Astrocyte of the spinal cord (primary cell): ENCODE measurements at places on chromosomes 13 and 19.

- DNase-seq, result no peak
Measured at GRCh38 chr13:48641404-48641803, 12.3 kb upstream of the CYSLTR2 start.

DNA sequence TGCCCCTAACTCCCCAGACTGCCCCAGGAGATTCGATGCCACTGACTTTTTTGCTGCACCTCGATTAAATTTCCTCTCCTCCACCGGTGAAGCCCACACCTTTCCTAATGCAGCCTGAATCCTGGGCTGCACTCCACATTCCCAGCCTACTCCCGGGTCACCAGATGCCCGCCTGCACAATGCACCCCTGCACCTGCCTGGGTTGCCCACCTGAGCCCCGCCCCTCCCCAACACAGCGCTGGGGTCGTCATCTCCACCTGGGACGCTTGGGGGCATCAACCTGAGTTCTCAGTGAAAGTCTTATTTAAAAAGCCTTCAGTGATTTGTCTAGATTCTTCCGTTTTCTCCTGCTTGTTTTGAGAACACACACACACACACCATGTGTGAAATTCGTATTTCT lies 24.5 kb upstream of the DPP9 start:
- DNase-seq, result no peak

DNA sequence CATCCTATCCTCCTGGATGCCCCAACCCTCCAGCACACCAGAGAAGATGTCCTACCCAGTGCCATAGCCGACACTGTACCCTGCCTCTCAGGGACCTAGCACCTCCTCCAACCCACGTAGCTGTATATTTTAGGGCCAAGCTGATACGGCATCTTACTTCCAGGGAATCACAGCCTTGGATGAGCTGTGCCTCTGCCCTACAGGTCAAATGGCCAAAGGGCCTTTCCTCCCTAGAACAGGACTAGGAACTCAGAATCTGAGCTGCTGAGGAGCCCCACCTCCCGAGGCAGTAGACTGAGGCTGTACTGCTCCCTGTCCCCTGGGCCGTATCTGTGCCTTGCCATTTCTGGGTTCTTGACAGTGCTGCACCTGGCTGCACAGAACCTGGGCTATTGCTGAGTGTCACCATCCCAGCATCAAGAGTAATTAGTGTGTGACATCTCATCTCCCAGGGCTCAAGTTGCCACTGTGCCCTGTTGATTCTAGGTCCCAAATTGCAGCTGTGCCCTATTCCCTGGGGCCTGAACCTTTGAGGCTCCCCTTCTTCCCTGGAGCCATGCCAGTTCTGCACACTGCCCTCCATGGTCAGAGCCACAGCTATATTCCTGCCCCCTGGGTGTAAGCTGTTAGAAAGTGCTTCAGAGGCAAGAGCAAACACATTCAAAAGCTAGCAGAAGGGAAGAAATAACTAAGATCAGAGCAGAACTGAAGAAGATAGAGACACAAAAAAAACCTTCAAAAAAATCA lies 41.0 kb downstream of the VWA8 start:
- no peak for DNase-seq

DNA sequence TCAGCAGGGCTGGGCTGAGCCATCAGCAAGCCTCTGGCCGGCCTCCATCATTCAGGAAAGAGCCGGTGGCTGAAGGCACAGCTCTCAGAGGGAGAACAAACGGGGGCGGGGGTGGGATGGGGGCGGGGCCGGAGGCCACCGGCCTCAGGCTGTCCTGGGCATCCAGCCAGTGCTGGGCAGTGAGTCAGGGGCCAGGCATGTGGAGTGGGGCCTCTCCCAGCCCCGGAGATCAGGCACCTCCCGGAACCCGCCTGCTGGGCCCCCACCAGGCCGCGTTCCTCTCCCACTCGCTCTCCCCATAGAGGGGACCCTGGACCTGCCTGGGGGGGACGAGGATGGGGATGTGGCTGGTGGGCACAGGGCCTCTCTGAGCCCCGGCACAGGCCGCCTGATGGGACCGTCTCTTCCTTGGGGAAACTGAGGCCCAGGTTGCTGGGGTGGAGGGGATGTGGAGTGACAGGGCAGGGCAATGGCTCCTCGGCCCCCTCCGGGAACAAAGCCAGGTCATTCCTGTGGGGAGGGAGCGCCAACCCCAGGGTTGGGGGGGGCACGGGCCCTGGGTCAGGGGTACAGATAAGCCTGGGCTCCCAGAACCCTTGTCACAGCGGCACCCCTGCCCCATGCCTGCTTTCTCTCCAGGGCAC lies 12.9 kb downstream of the SPC24 start:
- DNase-seq, result peak; percentile 96

- DNase-seq, result no peak
Measured at GRCh38 chr13:40672765-40673397, 6.4 kb upstream of the FOXO1 start.

DNA sequence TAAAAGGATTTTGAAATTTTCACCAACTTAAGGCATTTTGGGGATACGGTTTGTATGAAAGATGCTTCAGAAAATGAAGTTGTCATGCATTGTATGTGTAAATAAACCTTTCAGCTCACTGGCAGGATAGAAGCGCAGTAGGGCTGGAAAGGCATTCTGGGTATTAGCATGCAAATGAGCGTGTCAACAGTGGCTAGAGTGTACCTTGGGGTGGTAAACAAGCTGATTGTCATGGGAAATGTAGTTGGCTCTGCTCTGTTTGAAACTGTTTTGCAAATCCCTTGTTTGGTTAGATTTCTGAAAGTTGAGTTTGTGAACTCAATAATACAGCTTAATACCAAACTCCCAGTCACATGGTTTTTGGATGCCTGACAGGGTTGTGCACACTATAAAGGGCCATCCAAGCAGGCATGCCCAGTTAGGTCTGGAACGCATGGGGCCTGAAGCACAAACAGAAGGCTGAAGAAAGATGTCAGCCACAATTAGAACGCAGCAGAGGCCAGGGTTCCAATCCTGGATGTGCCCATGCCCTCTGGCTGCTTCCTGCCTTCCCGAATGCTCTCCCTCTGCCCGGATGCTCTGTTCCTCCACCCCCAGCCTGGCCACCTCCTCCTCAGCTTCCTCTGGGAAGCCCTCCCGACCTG lies 14.6 kb downstream of the GSX1 start:
- DNase-seq, result no peak

GRCh38 chr13:78586706-78587105 lies 16.6 kb downstream of the POU4F1 start:
- no peak for DNase-seq

- no peak for DNase-seq
Measured at GRCh38 chr13:53200498-53201453, 172.2 kb downstream of the OLFM4 start.

DNA sequence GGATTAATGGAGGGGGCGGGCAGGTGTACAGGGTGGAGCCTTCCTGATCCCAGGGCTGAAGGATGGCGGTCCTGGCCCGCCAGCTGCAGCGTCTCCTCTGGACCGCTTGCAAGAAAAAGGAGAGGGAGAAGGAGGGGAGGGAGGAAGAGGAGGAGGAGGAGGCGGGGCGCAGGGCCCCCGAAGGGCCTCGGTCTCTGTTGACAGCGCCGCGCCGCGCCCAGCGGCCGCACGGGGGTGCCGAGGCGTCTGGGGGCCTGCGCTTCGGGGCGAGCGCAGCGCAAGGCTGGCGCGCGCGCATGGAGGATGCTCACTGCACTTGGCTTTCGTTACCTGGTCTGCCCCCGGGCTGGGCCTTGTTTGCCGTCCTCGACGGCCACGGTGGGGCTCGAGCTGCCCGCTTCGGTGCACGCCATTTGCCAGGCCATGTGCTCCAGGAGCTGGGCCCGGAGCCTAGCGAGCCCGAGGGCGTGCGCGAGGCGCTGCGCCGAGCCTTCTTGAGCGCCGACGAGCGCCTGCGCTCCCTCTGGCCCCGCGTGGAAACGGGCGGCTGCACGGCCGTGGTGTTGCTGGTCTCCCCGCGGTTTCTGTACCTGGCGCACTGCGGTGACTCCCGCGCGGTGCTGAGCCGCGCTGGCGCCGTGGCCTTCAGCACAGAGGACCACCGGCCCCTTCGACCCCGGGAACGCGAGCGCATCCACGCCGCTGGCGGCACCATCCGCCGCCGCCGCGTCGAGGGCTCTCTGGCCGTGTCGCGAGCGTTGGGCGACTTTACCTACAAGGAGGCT lies at the start of gene PPM1N:
Gene PPM1N, plus strand, starts transcription at position 33 of the 785 bp plus-strand sequence. Its CDS starts 30 bp downstream, at position 63.
- no peak for DNase-seq

DNA sequence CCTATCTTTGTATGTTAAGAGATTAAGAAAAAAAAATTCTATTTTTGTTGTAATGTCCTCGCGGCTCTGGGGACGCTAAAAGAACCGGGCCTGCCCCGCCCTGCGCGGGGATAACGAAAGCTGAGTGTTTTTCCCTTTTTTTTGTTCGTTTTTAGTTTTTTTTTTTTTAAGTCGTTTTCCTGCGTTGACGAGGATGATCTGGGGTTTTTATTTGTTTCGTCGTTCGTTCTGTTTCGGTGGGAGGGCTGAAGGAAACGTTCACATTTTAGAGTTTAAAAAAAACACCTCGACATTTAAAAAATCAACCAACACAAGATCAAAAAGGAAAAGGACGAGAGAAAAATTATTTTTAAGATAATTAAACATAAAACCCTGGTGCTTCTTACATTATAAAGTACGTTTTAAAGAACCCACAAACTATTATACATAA lies 5.6 kb downstream of the LYL1 start:
- DNase-seq, result no peak

DNA sequence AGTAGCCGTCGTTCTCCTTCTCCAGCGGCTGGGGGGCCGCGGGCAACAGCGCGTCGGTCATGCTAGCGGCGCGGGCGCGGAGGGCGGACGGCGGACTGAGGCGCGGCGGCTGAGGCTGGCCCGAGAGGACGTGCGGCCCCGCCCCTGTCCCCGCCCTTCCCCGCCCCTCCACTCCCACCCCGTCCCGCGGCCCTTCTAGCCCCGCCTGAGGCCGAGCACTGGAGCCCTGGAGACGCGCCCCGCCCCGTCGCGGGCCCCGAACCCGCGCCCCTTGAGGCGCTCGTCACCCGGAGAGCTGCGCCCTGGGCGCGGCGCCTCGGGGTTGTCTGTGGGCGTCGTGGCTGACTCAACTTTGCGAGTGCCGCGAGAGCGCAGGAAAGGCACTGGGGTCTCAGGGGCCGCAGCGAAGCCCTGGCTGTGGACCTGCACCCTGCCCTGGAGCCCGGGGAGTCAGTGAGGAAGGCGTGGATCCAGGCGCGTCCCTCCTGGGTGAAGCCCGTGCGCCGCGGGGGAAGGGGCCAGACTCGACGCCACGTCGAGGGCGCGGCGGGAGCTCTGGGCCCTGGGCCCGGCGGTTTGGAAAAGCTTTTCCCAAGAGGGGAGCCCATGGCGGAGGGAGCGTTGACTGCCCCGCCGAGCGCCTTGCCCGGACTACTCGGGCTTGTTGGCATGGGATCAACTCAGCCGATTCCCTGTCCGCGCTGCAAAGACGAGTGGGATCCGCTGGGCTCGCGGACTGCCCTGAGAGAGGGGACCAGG lies at the start of gene RHPN2:
Gene RHPN2, minus strand, starts transcription at position 97 of the 759 bp plus-strand sequence. Its CDS starts 36 bp downstream, at position 61.
- DNase-seq, result peak; percentile 65

- DNase-seq, result no peak
Measured at GRCh38 chr19:42201489-42202289, 15.8 kb downstream of the DEDD2 start.

- peak; percentile 35 for DNase-seq
Measured at GRCh38 chr13:101627556-101627943, 175.1 kb downstream of the ITGBL1 start.

- DNase-seq, result no peak
Measured at GRCh38 chr19:36986601-36987000, 70.5 kb downstream of the ZNF568 start.

DNA sequence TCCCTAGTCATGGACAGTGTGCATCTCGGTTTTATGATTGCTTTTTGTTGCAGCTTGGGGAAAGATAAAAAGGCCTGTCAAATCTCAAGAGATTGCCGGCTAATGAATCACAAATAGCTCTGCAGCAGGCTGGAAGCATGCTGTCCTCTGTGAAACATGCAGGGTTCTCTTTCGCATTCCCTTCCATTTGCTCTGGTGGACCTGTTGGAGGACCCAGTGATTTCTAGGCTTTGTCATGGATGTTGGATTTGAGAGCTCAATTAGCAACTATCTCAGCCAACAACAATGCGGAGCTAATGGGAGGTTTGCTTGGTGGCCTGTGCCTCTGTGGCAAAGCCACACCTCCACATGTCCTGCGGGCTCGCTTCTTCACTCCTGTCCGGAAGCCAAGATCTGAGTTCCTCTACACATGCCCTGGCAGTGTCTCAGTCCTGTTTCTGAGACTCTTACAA lies 418.1 kb upstream of the ARGLU1 start:
- DNase-seq, result no peak

- peak; percentile 26 for DNase-seq
Measured at GRCh38 chr13:30364876-30365275, 57.4 kb upstream of the UBE2L5 start.

DNA sequence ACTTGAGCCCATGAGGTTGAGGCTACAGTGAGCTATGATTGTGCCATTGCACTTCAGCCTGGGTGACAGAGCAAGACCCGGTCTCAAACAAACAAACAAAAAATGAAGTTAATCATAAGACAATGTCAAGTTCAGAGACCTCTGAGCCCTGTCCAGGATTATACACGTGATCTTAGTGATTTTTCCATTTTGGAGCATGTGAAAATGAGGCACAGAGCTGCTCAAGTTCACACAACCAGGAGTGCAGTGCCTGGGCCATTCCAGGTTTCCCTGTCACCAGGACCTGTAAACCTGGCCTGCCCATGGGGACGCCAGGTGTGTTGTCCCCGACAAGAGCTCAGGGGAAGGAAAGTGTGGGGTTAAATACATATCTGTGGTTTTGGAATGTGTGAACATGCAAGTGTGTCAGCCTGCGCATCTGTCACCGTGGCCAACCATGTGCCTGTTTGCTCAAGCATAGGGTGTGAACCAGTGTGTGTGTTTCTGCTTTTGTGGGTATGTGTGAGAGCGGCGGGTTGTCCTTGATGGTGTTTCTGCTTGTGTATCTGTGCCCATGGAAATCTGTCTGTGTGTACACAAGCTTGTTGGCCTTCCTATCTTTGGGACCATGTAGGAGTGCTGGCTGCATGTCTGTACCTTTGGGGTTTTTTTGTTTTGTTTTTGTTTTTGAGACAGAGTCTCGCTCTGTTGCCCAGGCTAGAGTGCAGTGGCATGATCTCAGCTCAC lies 1.5 kb upstream of the FXYD1 start:
- DNase-seq, result no peak

DNA sequence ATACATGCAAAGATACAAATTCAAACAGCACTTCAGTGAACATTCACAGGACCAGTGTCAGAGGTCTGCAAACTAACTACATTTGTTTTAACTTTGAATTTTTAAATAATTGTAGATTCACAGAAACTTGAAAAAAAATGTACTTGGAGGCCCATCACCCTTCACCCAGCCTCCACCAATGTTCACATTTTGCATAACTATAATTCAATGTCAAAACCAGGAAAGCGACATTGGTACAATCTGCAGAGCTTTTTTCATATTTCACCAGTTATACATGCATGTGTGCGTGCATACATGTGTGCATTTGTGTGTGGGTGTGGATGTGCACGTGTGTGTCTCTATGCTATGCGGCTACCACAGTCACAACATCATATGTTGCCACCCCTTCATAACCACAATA lies 18.9 kb downstream of the CEACAM3 start:
- DNase-seq, result no peak

- no peak for DNase-seq
Measured at GRCh38 chr19:12202250-12202649, 39.4 kb downstream of the ZNF136 start.
